ENCODE measurements at places on chromosomes 7 and 10.
A peak's percentile ranks its signal among the peaks of the same experiment; 100 is the strongest.

DNA sequence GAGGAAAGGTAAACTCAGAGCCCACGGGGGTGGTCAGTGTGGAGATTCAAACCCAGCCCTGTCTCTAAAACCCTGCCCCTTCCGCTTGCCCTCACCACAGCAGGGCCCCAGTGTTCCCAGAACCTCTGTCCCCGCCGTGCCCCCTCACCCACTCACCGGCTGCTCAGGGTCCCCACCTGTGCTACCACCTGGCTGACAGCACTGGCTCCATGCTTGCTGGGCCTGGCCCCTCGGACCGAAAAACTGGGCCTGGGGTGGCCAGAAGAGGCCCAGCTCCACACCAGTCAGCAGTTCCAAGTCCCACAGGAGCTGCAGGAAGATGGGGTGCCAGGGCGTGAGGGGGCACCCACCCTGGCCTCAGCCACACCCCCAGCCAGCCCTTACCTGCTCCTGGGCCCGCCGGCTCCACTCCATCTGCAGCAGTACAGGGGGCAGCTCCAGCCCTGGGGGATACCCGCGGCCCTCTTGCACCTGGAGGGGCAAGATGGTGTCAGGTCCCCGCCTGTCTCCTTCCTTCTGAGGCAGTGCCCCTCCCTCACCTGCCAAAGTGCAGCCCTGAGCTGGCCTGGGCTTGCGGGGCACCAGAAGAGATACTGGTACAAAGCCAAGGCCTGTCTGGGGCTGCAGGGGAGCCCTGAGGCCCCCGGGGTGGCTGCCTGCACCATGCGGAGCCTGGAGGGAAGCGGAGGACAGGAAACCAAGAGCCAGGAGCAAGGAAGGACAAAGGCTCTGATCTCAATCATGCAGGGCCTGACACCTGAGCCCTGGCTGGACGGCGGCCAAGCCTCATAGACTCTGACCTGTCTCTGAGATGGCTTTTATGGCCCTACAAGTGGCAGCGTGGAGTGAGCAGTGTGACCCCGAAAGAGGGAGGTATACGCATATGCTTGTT is 11.7 kb downstream of the ATP6V1F start:
- no peak for DNase-seq

DNA sequence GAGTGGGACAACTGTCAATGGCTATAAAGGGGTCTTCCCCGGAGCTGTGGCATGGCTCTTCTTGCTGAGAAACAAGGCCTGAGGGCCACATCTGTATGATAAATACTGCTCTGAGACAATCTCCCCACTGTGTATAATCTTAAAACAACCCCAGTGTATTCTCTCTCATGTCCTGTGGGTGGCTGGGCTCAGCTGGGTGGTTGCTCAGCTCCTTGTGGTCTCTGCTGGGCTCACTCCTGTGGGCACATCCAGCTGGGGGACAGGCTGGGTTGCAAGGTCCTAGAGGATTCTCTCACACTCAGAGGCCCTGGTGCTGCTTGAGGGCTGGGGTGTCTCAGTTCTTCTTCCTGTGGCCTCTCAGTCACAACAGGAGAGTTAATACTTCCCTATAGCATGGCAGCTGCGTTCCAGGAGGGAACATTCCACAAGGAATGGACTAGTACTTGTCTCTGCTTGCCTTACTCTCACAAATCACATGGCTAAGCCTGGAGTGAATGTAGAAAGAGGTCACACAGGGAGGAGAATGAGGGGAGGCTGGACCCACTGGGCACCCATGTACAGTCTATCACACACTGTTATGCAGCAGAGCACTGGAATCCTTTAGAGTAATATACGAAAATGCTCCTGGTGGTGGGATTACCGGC is 4.5 kb upstream of the EEPD1 start:
- no peak for DNase-seq

DNA sequence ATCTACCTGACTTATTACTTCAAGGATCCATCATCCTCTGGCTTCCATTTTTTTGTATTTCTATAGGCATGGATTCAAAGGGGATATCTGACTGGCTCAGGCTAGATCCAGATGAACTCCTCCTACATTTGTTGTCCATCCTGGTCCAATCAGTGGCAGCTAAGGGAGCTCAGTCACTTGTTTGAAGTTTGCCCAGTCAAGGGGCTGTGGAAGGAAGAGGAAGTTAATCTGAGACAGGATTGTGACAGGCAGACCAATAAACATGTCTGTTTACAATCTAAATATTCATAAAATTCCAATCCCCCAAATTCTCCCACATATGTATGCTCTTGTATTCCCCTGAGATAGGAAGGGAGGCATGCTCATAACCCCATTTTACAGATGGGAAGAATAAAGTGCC is 48.7 kb downstream of the CAV1 start:
- no peak for DNase-seq

- DNase-seq = no peak
Measured at GRCh38 chr7:35747611-35748010, 52.7 kb upstream of the HERPUD2 start.

- no peak for DNase-seq
Measured at GRCh38 chr7:15780271-15780670, 93.8 kb upstream of the MEOX2 start.

DNA sequence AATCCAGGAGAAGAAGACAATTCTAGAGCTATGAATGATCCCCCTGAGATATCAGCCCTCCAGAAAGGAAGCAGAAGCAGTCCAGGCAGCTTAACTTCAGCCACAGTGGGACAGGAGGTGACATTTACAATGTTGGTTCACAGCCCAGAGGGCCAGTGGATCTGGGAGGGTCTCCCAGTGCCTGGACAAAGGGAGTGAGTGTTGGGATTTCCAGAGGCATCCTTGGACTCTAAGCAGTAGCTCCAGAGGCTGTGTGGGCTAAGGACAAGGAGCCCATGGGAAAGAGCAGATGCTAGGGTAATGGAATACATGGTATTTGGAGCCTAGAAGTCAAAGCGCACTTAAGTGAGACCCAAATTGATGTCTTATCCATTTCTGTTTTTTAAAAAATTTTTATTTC is 97.4 kb upstream of the NUPR2 start:
- no peak for DNase-seq

GRCh38 chr7:100728196-100728595 is 5.2 kb upstream of the ZAN start:
- no peak for DNase-seq

- DNase-seq = no peak
Measured at GRCh38 chr7:83837683-83838082, 188.7 kb upstream of the SEMA3E start.

- no peak for DNase-seq
Measured at GRCh38 chr10:113475381-113475807, 77.5 kb upstream of the HABP2 start.

GRCh38 chr10:61050120-61050745 is 106.2 kb upstream of the RHOBTB1 start:
- DNase-seq = no peak

DNA sequence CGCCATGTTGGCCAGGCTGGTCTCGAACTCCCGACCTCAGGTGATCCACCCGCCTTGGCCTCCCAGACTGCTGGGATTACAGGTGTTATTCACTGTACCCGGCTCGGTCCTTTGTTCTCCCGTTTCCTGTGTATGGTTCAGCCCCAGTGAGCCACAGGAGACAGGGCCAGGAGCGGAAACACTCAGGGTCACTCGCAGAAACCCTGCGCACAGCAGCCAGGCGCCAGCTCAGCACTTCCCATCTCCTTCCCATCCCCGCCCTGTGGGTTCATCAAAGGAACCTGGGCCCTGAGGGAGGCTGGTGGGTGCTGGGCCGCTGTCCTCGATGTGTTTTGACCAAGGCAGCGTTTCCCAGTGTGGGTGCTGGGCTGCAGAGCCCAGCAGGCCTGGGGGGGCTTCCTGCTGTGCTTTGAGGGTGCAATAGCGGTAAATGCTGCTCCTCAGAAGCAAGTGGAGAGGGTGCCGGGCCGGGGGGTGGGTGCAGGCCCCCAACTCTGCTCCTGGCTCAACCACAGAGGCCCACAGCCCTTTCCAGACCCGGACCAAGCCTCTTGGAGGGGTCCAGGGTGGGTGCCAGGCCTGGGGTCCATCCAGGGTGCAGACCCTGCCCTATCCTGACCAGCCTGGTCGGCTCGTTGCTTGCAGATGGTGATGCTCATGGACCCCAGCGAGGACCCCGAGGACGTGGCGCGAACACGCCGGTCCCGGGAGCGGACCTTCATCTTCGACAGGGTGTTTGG is 15.3 kb upstream of the CHST12 start:
- DNase-seq = no peak

DNA sequence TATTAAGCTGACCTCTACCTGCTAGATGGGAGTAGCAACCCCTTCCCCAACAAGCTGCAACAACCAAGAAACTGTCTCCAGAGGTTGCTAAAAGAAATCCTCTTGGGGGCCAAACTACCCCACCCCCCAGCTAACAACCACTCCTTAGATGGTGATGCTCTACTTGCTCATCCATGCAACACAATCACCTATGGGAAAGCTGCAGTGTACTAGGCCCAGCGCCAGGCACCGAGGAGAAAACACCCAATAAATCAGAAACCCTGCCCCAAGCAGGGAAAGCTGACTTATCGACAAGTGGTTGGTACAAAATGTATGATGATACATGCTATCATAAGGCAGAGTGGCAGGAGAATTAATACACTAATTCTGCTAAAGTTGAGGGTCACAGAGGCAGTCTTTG is 17.3 kb downstream of the SLC25A13 start:
- DNase-seq = no peak

DNA sequence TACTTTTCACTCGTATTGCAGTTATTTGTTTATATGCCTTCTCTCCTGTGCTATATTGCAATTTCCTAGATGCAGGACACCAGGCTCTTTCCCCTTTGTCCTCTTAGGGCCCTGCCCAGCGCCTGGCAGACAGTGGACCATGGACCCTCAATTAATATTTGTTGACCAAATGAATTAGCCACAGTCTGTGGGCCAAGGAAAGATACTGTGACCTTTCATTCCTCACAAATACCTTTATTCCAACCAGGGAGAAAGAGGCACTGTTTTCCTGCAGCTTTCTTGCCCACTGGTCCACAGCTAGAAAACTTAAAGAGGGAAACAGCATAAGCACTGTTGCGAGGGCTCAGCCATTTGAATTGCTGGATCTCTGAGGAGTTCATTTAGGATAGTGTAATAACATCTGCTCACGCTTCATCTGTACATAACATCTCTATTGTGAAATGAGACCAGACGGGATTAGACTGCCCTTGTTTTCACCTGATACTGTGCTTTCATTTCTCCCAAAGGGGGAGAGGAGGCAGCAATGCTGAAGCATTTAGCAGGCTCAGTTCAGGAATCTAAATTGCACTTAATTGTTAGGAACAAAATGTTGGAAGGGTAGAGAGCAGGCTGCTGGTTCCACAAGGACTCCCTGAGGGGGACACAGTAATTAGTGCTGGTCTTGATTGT is 46.7 kb downstream of the TNS3 start:
- DNase-seq = no peak

GRCh38 chr7:99386584-99387238 is 12.2 kb downstream of the ARPC1B start:
- peak; percentile 79 for DNase-seq

GRCh38 chr7:108451296-108451848 is 4.9 kb downstream of the NRCAM start:
- DNase-seq = no peak

DNA sequence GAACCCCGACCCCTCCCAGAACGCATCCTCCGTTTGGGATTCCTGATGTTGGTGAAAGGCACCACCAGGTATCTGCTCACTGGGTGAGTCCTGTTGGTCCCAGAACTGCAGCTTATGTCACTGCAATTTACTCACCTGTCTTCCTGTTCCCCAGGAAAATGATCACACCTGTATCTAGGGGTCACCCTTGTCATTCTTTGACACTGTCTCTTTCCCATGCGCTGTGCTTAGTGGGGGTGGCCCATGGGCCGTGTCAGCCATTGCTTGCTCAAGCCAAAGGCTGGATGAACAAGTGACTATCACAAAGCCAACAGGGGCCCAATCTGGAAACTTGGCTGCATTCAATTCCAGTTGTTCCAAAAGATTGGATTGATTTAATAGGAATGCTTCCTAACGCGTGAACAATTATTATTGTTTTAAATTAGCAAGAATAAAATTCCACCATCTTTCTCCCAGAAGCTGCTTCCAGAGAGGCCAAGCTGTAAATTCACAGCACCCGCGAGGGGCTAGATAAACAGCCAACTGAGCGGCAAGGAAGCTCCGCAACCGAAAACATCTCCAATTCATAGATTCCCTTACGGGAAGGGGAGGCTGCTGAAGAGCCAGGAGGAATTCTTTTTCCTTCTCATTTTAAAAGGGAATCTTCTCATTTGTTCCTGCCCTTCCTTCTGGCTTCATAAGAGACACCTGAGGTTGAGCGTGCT is 134.8 kb upstream of the ZMIZ1 start:
- DNase-seq = no peak

- no peak for DNase-seq
Measured at GRCh38 chr7:100152404-100152803, 3.7 kb downstream of the LAMTOR4 start.

GRCh38 chr10:113775686-113776294 is 24.3 kb downstream of the PLEKHS1 start:
- peak; percentile 82 for DNase-seq

- no peak for DNase-seq
Measured at GRCh38 chr7:93949423-93949822, 27.9 kb downstream of the GNG11 start.

- DNase-seq = no peak
Measured at GRCh38 chr7:138813945-138814344, 15.9 kb upstream of the ATP6V0A4 start.

DNA sequence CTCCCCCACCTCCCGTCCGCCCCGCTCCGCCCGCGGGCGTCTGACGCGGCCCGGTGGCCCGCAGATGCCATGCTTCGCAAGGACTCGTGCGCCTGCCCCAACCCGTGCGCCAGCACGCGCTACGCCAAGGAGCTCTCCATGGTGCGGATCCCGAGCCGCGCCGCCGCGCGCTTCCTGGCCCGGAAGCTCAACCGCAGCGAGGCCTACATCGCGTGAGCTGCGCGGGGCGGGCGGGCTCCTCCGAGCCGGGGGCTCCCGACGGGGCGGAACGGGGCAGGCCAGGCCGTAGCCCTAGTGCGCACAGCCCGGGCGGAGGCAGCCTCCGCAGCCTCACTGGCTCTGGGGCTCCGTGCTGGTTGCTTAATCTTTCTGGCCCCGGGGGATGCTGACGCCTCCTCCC is 2.8 kb downstream of the ASIC3 start:
- DNase-seq = peak; percentile 78

DNA sequence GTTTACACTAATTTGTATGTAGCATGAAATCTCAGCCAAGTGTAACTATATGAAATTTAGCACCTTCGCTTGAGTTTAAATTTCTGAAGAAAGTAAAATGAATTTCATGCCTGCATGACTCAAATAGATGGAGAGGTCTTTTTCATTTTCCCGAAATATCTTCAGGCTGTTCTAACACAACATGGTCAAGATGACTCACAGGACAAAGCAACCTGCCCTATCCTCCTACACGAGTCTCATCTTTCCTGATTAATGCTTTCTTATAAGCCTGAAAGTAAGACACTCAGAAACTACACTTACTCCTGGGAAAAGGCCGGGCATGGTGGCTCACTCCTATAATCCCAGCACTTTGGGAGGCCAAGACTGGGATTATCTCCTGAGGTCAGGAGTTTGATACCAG is 41.2 kb downstream of the CH25H start:
- DNase-seq = no peak

GRCh38 chr10:122525788-122526187 is 34.8 kb upstream of the DMBT1 start:
- DNase-seq = peak; percentile 14

- DNase-seq = no peak
Measured at GRCh38 chr10:103852189-103852711, 3.1 kb downstream of the SH3PXD2A start.

GRCh38 chr7:6636741-6637543 is at the start of gene ZNF316:
TSS of gene ZNF316 (plus strand) at chr7:6637318. CDS start at chr7:6642410, 5,092 bp downstream.
- DNase-seq = peak; percentile 21

GRCh38 chr7:13949445-13949844 is 40.0 kb downstream of the ETV1 start:
- DNase-seq = no peak

All from hematopoietic multipotent progenitor cell (in vitro differentiated cells).